ENCODE measurements at places on chromosomes 5 and 9.
A peak's percentile ranks its signal among the peaks of the same experiment; 100 is the strongest.

- DNase-seq: no peak
Observed at GRCh38 chr5:120806202-120806601, 342.1 kb downstream of the PRR16 start.

- no peak for DNase-seq
Observed at GRCh38 chr5:149445739-149446369, 66.8 kb upstream of the IL17B start.

GRCh38 chr9:113875459-113876150, 504 bp upstream of the ZNF618 start:
- no peak for DNase-seq

- peak; percentile 51 for DNase-seq
Observed at GRCh38 chr9:129330711-129331492, 152.8 kb upstream of the IER5L start.

DNA sequence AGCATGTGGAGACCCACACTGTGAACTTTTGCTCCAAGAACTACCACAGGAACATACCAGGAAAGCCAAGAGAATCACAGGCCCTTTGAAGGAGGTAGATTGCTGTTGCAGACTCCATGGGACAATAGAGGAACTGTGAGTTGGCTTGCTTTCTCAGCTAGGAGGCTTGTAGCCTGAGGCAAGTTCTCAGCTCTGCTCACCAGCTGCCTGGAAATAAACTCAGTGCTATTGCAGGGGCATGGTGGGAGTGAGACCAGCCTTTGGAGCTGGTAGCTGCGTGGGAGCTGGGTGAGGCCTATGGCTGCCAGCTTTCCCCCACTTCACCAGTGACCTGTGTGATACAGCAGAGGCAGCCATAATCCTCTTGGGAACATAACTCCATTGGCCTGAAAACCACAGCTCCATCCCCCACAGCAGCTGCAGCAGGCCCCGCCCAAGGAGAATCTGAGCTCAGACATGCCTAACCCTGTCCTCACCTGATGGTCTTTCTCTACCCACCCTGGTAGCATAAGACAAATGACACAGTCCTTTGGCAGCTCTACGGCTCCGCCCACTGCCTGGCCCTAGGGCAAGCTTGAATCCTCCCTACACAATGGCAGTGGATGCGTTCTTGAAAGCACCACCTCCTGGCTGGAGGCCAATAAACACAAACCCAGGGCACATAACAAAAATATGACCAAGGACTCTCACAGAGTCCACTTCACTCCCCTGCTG, 389.5 kb downstream of the KIF4B start:
- DNase-seq: no peak

GRCh38 chr5:107517185-107518033, 153.3 kb downstream of the EFNA5 start:
- DNase-seq: no peak

GRCh38 chr5:14153071-14153864, 10.1 kb downstream of the TRIO start:
- no peak for DNase-seq
